ENCODE measurements at places on chromosomes 3 and 15.

- no peak for DNase-seq
Observed at GRCh38 chr3:39226106-39226741, 33.8 kb upstream of the XIRP1 start.

DNA sequence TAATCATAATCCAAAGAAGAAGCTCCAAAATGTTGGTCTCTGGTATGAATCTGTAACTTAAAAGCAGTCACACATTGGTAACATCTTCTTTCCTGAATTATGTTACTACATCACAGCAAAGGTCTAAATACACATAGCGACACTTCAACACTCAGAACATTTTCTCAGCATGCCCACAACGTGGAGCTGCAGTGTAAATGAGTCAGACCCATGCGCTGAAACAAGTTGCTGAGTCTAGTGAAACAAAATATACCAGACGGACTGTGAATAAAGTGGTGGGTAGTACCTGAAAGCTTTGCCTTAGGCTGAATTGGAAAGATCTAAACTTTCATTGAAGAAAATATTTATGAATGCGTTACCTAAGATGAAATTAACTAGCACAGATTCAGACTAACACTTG is 33.2 kb upstream of the GOLGA8B start:
- DNase-seq = no peak

- no peak for DNase-seq
Observed at GRCh38 chr3:58585994-58586393, 8.8 kb upstream of the FAM107A start.

GRCh38 chr3:143450632-143451031 is 331.1 kb downstream of the CHST2 start:
- DNase-seq = no peak

DNA sequence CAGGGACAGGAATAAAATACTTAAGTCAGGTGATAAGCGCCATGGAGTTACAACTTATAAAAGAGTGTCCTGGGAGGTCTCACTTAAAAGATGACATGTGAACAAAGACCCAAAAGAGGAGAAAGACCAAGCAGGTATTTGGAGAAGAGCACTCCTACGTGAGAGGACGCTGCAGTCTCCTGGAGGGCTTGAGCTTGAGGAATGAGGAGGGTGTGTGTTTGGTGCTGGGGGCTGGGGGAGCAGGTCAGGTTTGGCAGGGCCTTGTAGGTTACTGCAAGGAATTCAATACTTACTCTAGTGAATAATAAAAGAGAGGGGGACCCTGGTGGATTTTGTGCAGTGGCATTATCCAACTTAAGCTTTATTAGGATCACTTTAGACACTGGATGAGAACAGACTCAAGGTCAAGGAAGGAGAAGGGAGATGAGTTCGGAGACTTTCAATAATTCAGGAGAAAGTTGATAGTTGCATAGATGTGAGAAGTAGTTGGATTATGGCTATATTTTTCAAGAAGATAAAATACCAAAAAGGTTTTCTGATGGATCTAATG is 32.4 kb downstream of the TNIK start:
- DNase-seq = no peak

DNA sequence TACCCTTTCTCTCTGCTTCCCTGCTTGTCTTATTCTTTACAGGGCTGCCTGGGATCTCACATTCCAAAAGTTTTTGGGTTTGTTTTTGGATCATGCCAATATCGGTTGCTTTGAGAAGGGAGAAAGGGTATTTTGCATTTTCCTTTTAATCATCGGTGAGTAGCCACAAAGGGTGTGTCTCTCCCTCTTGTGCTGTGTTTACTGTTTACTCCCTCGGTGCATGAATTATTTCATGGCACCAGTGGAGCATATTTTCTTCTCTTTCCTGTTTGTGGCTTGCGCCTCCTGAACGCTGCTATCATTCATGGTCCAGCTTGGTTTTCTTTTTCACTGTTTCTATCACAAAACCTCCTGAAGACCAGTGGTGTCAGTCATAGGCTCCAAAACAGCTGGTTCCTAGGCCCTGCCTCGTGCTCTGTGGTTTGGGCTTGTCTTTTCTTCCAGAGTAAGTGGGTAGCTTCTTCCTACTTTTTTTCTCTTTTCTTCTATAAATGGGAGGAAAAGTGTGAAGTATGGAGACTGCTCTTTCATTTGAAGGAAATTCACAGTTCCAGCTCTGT is 54.9 kb downstream of the IGF1R start:
- no peak for DNase-seq

DNA sequence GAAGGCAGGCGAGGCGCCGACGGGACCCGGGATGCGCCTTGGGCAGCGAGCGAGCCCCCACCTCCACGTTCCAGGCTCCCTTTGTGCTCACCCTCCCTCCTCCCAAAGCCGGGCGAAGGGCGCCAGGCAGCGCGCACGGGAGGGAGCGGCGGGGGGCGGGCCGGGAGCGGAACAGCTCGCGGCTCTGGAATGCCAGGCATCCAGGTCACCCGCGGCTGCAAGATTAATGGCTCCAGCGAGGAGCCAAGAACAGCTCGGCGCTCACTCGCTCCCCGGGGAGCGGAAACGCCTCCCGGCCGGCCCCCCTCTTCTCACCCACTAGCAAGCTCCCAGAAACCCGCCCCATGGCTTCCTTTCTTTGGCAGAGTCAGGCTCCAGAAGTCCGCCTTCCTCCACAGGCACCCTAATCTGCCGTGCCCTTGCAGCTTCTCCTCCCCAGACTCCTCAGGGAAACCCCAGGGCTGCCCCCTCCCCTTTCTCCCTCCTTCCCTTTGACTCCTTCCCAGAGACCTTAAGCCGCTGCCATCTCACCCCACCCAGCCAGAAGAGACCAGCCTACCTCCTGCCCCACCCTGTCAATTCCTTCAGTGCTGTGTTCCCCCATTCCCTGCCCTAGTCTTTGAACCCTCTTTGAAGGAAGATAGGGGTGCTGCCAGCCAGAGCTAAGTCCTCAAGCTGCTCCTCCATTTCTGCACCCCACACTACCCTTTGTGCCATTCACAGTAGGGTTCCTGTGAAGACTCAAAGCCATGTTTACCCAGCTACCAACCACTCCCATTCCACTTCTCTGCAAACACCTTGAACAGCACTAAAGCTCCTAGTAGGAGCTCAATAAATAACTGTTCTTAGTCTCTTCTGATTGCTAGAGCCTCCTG is 9.9 kb downstream of the AMOTL2 start:
- DNase-seq = peak; percentile 46

- no peak for DNase-seq
Observed at GRCh38 chr3:66980791-66981190, 17.3 kb upstream of the KBTBD8 start.

DNA sequence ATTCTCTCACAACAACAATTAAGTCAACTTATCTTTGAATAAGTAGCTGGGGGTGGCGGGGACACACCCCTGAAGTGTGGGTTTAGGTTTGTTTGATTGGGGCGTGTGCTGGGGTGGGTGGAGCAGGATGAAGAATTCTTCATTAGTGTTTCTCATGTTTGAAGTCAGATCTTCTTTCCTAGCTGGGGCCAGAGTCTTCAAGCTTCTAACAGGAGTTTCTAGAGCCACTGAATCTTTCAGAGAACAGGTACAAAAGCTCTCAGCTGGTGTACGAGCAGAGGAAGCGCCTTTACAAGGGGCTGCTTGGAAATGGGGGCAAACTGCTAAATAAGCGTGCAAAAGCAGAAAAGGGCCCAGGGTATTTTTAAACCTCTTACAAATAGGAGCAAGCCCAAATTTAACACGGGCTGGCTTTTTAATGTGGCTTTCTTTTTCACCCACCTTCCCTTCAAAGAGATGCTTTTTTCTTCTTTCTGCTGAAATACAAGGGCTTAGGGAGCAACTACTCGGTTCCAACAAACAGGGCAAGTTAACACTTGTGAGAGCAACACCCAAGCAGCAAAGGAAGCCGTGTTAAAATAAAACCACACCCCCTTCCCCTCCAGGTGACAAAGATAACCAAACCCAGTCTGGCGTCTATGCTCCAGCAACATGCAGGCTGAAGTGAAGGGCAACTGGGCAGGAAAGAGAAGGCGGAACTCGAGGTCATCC is 86.9 kb upstream of the RASGRP1 start:
- peak; percentile 49 for DNase-seq

DNA sequence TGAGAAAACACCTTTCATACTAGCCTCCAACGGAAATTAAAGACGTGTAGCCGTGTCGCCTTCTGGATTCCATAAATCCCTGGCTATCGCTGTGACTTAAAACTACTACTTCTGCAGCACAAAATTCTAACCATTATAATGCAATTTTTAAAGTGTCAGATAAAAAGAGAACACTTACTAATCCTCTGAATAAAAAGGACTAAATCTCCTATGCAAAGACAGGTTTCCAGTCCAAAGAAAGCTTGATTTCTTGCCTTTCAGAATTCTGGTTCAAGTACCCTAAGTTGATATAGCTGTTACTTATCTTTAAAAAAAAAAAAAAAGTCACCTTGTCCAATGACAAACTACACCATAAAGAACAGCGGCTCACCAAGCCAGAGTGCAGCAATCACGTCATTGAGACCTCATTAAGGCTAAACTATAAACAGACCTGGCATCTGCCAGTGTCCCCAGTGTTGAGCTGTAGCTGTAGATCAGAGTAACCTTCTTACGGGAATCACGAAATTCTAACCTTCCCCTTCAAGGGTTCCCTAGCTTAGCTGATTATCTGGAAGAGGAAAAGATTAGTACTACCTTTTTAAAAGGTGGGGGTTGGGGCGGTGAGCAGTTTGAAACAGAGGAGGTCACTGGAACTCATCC is 2.2 kb downstream of the ABCC5 start:
- no peak for DNase-seq

DNA sequence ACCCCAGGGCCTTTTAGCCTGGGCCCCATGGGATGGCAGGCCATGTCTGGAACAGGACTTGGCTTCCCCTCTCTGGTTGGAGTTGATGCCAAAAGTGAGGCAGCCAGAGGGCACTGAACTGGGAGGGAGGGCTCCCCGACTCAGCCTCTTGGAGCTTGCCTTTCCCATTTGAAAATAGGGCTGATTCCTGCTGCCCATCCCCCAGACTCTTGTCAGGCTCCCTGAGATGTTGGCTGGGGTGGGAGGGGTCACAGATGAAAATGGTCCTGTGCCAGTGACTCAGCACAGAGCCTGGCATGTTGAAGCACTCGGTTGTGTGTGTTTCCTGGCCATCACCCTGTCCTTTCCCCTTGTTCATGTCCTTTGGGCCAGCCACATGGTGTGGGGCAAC is 6.6 kb downstream of the PPCDC start:
- DNase-seq = no peak

DNA sequence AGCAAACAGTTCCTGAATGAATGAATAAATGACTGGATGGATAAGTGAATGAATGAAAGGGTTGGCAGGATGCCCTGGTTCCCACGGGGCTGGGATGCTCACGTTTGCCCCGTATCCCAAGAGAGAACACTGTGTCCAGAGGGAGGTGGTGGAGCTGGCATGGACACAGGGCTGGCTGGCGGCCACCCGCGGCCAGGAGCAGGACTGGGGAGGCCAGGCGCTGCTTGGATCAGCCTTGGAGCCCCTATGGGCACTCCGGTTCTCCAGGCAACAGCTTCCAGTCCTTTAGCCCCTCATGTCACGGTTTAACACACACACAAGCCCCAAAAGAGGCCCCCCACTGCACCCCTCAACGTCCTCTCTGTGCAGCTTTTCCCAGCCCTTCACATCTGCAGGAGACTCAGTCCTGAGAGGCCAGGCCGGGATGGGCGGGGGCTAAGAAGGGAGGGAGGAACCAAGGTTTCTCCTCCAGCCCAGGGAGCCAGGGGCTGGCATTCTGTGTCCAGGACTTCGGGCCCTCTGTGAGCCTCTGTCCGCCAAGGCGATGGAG is 86.0 kb upstream of the ALDH1L1 start:
- DNase-seq = no peak

DNA sequence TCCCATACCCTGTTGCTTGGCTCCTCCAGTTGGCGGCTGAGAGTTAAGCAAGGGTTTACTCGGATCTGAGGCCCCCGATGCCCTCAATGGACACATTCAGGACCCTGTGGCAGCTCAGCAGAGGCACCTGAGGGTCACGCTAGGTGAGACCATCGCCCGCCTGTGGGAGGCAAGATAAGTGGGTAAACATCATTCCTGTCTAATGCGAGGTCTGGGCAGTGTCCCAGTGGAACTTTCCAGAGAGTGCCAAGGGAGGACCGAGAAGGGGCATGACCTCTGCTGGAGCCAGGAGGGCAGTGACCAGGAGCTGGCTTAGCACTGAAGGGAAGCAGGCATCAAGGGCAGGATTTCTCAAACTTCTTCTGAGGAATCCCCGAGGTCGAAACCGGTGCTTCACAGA is 65.4 kb upstream of the SEC61A1 start:
- DNase-seq = no peak

GRCh38 chr3:50154840-50155490 is at the start of gene SEMA3F:
TSS of gene SEMA3F (plus strand) at chr3:50155324. CDS start at chr3:50159623, 4,299 bp downstream.
- peak; percentile 70 for DNase-seq

DNA sequence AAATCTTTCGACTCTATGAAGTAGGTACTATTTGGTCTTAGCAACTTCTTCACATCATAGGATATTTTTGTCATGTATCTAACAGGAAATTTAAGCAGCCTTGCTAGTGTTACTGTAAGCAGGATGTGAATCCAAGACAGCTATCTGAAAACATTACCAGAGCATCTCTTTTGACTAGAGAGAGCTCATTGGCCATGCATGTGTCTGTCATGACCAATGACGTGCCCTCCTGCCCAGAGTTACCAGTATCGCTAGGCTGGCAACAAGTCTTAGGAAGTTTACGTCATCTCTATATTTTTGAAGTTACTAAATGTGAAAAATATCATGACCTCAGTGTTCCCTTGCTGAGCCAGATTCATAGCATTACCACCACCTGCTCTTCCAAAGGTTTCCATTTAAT is 130.9 kb upstream of the TP63 start:
- no peak for DNase-seq

- no peak for DNase-seq
Observed at GRCh38 chr15:47326410-47327333, 390.6 kb upstream of the SEMA6D start.

GRCh38 chr3:8668216-8668615 is 23.6 kb upstream of the SSUH2 start:
- DNase-seq = no peak

GRCh38 chr3:23762759-23763477 is 42.8 kb upstream of the UBE2E1 start:
- DNase-seq = no peak

- DNase-seq = peak; percentile 14
Observed at GRCh38 chr3:39146083-39146501, 7.3 kb downstream of the CSRNP1 start.

DNA sequence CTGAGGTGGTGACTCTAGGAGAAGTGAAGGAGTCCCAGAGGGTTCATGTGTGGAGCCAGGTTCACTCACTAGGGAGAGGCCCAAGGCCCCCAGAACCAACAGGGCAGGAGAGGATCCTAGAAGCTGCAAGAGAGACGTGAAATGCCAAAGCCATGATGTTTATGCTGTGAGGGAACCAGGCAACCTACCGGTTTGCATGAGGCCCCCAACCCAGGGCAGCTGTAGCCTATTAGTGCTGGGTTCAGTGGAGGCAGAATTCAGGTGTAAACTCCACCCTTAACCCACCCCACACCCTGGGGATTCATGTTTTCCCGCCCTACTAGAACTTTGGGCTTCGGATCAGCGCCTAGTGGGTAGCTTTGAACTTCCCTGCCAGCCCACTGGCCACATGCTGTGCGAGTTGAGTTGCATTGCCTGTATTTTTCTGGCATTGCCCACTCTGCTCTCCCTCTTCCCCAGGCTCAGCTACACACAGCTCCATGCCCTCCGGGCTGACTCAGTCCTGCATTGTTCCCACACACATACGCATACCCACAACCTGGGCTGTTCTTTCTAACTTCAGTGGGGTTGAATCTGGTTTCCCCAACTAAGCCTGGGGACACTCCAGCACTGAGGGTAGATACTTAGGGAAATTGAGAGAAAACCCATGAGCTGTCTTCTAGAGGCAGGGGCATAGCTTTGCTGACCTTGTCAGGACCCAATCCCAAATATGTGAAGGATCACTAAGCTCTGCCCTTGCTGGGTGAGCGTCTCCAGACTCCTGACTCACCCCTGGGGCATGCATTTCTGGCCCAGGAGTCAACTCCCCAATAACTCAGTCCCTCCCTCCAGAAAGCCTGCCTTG is 2.0 kb upstream of the ZBTB47 start:
- DNase-seq = no peak

Measured in activated T-cell treated with anti-CD3 and anti-CD28 coated beads, Interleukin-2, amount 50 U/mL, for 48 hours (primary cell).